Activated CD8-positive, alpha-beta memory T cell treated with anti-CD3 and anti-CD28 coated beads for 1 hour (primary cell): ENCODE measurements at places on chromosomes 16 and 17.
A peak's percentile ranks its signal among the peaks of the same experiment; 100 is the strongest.

DNA sequence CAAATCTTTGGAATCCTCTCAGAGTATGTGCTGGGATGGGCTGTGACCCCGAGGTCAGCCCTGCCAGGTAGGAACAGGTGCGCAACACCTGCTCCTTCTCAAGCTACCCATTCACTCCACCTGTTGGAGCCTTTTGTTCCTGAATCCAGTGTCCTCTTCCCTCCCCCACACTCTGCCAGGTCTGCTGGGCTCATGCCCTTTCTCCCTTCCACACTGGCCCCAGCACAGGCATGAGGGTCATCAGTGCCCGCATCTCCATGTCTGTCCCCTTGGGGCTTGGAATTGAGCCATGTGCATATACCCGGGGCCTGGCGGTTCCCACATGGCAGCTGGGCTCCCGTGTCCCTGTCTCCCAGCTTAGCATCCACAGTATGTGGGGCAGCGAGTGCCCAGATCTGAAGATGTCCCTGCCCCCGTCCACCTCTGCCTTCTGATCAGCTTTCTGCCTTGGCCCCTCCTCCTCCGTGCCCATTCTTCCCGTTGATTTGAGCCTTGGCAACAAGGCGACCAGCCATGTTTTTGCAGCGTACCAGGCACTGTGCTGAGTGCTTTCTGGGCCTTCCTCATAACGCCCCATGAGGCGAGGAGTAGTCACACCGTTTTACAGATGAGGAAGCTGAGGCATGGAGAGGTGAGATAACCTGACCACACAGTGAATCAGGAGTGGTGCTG lies 102.2 kb downstream of the RAP1GAP2 start:
- no peak for DNase-seq

- no peak for DNase-seq
These were observed 279.5 kb upstream of the ASIC2 start for GRCh38 chr17:33572615-33573014.

GRCh38 chr17:28963841-28964240 lies 12.5 kb upstream of the PHF12 start:
- no peak for DNase-seq

GRCh38 chr16:85978291-85978775 lies 79.4 kb downstream of the IRF8 start:
- DNase-seq = no peak

DNA sequence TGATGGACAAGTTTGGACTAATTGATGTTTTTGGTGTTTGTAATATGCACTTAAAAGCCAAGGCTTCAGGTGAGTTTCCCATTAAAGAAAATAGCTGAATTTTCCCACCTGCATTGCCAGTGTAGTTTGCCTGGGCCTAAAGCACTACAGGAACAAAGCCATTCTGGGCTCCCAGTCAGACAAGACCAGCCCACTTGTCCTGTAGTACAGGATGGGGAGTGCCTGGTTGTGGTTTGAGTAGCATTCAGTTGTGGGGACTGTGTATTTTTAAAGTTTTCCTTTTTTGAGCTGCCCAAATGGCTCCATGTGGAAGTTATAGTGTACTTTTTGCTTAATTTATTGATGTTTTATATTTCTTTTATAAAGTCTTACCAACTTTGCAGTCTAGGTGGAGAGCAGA lies 91.7 kb downstream of the TANGO6 start:
- DNase-seq = no peak

- no peak for DNase-seq
These were observed 286.6 kb downstream of the SOX9 start for GRCh38 chr17:72407336-72407909.

DNA sequence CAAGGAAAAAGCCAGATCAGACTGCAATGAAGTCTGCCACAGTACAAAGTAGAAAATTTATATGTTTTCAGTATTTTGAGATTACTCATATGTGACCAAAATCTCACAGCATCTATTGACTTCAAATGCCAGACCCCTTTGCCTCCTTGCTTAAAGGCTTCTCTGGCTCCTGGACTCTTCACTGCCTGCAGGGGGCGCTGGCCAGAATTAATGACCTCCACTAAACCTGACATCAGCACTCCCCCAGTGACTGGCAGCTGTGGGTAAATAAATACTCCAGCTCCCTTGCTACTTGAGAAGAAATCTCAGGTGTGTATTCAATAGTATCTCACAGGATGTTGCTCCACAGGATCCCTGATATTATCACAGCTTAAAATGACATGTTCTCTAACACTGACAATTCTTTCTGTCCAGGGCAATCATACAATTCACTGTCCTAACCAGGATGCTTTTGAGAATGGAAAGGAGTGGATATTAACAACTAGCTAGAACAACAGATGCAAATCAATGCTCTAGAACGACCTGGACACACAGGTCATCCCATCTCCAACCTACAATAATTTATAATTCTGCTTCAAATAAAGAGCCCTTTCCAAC lies 4.0 kb downstream of the BECN1 start:
- DNase-seq = no peak

GRCh38 chr17:39018267-39019134 lies 51.3 kb upstream of the FBXO47 start:
- no peak for DNase-seq

DNA sequence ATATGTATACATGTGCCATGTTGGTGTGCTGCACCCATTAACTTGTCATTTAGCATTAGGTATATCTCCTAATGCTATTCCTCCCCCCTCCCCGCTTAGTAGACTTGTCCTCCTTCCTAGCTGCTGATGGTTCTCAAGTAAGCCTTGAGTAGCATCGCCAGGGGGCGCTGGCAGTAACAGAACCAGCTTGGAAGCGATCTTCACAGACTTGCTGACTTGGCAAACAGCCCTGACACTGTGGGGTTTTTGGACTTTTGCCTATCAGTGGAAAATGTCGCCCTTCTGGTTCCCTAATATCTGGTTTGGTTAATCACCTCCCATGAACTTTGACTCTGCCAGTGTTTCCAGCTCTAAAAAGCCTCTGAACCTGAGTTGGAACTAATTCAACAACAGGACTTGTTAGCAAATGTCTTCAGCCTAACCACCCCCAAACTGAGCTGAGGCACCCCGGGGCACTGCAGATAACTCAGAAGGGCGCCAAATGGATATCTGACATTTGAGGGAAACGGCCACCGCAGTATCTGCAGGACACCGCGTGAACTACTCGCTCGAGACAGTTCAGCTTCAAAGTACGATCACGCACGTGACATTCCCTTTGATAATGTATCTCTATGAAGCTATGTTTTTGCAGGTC lies 15.4 kb upstream of the SPATA32 start:
- peak; percentile 85 for DNase-seq
